ENCODE measurements at places on chromosomes 11 and 22.
A peak's percentile ranks its signal among the peaks of the same experiment; 100 is the strongest.

- H3K4me1 ChIP-seq, result no peaks in the 10 kb centered on the region
- no peak overlapping the region for H3K4me3 ChIP-seq
- no peaks in the 10 kb centered on the region for H3K36me3 ChIP-seq
- DNase-seq, result no peak
- H3K27ac ChIP-seq, result no peak overlapping the region
- H3K27me3 ChIP-seq, result no peaks in the 10 kb centered on the region
These were observed 658.9 kb upstream of the CCDC179 start for GRCh38 chr11:23519194-23519593.

DNA sequence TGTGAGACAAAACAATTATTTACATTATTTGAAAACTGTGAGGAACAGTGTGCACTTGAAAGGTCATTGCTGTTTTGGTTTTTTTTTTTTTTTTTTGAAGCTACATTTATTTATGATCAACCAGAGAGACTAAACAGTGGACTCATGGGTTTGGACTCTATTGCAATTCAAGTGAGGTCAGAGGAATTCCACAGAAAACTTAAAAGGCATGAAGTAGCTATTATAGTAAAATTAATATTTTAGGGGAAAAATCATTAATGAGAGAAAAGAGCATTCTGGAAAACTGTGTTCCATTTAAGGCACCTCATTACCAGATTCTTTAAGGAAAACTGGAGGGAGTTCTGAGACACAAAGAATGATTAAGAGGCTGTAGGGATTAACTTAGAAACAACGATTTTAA is 102.8 kb downstream of the WNT11 start:
- no peaks in the 10 kb centered on the region for H3K36me3 ChIP-seq
- H3K4me3 ChIP-seq, result no peak overlapping the region
- DNase-seq, result no peak
- peaks cover 3% of the 10 kb centered on the region for H3K4me1 ChIP-seq
- no peak overlapping the region for H3K27ac ChIP-seq

GRCh38 chr11:88428959-88429358 is 91.4 kb upstream of the CTSC start:
- H3K4me3 ChIP-seq, result no peak overlapping the region
- no peaks in the 10 kb centered on the region for H3K4me1 ChIP-seq
- no peak for DNase-seq
- H3K36me3 ChIP-seq, result no peaks in the 10 kb centered on the region
- no peaks in the 10 kb centered on the region for H3K27me3 ChIP-seq

DNA sequence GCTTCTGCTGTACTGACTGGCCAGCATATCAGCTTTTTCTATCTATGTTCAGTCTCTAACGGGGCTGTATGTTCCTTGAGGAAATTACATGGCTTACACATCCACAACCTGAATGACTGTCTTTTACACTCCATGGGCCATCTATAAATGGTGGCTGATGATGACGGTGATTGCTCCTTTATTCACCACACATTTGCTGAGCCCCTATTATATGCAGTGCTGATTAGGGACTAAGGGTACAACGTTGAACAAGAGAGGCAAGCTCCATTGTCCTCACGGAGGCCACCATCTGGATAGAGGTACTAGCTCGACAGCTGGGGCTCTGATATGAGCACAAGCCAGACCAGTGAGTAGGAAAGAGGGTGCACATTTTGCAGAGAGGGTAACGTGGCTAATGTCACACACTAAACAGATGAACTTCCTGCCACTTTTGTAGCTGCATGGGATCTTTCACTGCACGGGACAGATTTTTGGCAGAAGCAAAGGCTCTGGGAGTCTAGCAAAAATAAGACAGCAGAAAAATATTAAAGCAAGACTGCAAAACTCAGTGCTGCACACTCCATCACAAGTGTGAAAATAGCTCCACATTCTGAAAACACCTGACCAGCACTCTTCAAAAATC is 30.6 kb downstream of the DRD2 start:
- H3K4me1 ChIP-seq, result no peaks in the 10 kb centered on the region
- no peaks in the 10 kb centered on the region for H3K36me3 ChIP-seq
- DNase-seq, result no peak
- no peak overlapping the region for H3K4me3 ChIP-seq
- no peak overlapping the region for H3K27ac ChIP-seq
- no peaks in the 10 kb centered on the region for H3K27me3 ChIP-seq

DNA sequence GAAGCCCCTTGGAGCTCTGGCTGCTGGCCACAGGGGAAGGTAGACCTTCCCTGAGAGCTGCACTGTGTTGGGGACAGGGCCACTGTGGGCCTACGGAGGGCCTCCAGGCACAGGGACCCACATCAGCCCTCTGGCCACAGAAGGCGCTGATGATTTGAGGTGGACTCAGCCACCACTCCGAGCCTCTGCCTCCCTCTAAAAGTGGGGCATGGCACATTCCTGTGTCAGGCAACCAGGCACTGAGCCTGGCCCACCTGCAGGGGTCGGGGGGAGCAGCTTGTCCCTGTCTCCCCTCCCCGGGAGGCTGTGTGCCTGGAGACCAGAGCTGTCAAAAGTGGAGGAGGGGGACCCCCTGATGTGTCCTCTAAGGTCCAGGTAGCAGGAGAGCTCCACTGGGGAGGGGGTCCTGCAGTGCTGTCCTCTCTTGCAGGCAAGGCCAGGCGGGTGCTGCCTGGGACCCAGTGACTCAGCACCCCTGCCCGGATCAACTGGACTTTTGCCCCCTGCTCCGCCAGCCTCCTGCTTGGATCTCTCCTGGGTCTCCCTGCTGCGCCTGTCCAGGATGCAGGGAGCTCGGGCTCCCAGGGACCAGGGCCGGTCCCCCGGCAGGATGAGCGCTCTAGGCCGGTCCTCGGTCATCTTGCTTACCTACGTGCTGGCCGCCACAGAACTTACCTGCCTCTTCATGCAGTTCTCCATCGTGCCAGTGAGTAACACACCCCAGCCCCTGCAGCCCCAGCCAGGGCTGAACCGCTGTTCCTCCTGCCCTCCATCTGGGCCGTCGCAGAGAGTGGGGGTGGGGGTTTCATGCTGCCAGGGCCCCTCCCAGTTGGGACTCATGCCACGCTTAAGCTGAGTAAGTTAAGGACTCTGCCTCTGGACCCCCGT is 17.5 kb upstream of the CDKN1C start:
- H3K4me3 ChIP-seq, result peak overlapping the region; percentile 88
- peaks cover 16% of the 10 kb centered on the region for H3K4me1 ChIP-seq
- peak overlapping the region; percentile 92 for H3K27ac ChIP-seq
- no peaks in the 10 kb centered on the region for H3K36me3 ChIP-seq

GRCh38 chr22:28259774-28260312 is 340.8 kb upstream of the PITPNB start:
- H3K36me3 ChIP-seq, result no peaks in the 10 kb centered on the region
- no peaks in the 10 kb centered on the region for H3K4me1 ChIP-seq
- no peaks in the 10 kb centered on the region for H3K27me3 ChIP-seq
- DNase-seq, result no peak

GRCh38 chr11:62242021-62242420 is at the start of gene SCGB1D2:
Gene SCGB1D2 (plus strand): TSS chr11:62242239. CDS start chr11:62242308, 69 bp downstream.
- no peaks in the 10 kb centered on the region for H3K36me3 ChIP-seq
- no peaks in the 10 kb centered on the region for H3K4me1 ChIP-seq
- no peak within 1 kb of the TSS for H3K4me3 ChIP-seq
- no peaks in the 10 kb centered on the region for H3K27me3 ChIP-seq

- no peaks in the 10 kb centered on the region for H3K27me3 ChIP-seq
- no peak for DNase-seq
- H3K27ac ChIP-seq, result no peak overlapping the region
- no peaks in the 10 kb centered on the region for H3K36me3 ChIP-seq
- no peaks in the 10 kb centered on the region for H3K4me1 ChIP-seq
These were observed 275.0 kb upstream of the SESN3 start for GRCh38 chr11:95505927-95506426.

All from hepatocyte (in vitro differentiated cells).